ENCODE measurements at places on chromosomes 2 and 18.

DNA sequence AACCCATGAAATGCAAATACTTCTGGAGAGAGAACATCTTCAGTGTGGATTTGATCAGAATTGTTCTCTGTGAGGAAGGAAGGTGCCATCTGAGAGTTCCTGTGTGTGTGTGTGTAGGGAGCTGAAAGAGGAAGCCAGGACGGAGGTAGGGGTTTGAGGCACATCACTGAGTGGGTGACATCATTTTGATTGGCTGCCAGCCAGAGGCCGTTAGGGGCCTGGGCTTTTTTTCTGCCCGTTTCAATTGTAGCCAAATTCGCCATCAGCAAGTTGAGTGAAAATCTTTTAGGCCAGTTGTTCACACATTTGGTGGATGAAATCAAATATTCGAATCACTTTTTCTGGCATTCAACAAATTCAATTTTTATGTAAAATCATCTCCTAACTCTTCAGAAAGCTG is 48.9 kb downstream of the TSN start:
- DNase-seq = no peak

- peak; percentile 59 for DNase-seq
These were observed 66.8 kb upstream of the ASAP2 start for GRCh38 chr2:9139491-9140443.

- no peak for DNase-seq
These were observed 34.8 kb downstream of the TIMM21 start for GRCh38 chr18:74183130-74183529.

GRCh38 chr18:78934003-78934402 is 45.6 kb upstream of the SALL3 start:
- no peak for DNase-seq

- no peak for DNase-seq
These were observed 105.1 kb upstream of the SLC38A11 start for GRCh38 chr2:165060411-165060810.

GRCh38 chr2:226122041-226122440 is 677.6 kb downstream of the IRS1 start:
- no peak for DNase-seq

- no peak for DNase-seq
These were observed 7.3 kb upstream of the MATN3 start for GRCh38 chr2:20019747-20020146.

- no peak for DNase-seq
These were observed 237.5 kb downstream of the NOL4 start for GRCh38 chr18:33987206-33987605.
